ENCODE measurements at places on chromosomes 4 and X. TPM values are rescaled to one million over a fixed set of nuclear protein-coding genes. Genes with fewer than 3 reads are reported as not detected.

Gene ABRAXAS1
- 4.7 TPM for total RNA-seq

Gene PALLD
- 92.1 TPM for total RNA-seq

Gene TMSB15A
- total RNA-seq: 105 TPM

DNA sequence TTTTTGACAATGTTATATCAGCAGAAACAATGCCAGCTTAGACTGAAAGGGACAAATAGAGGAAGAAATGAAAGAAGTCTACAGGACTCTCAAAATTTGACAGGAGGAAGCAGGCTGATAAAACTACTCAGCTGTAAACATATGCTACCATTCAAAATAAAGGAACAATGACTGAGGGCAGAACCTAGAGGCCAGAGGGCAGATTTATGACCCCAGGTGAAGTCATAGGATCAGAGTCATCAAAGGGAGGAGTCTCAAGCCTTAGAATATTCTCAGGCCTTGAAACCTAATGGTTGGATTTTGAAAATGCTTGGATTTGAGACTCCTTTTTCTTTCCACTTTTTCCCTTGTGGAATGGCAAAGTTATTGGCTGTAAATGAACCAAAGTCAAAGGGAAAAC lies 17.0 kb upstream of the SYTL5 start:
- no peak for DNase-seq

GRCh38 chrX:131923614-131924250 lies 99.4 kb upstream of the STK26 start:
- no peak for DNase-seq

DNA sequence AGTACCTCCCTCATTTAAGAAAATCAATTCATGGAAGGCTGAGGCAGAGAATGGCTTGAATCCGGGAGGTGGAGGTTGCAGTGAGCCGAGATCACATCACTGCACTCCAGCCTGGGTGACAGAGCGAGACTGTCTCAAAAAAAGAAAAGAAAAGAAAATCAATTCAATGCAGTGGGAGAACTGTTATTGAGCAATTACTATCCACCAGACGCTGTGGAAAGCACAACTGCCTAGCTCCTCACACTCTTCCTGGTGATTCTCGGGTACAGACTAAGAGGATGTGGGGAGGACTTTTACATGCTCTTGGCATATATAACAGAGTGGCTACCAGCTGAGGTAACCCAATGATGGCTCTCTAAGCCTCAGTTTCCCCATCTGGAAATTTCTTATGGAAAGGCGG lies 2.7 kb upstream of the TMSB4X start:
- no peak for DNase-seq

DNA sequence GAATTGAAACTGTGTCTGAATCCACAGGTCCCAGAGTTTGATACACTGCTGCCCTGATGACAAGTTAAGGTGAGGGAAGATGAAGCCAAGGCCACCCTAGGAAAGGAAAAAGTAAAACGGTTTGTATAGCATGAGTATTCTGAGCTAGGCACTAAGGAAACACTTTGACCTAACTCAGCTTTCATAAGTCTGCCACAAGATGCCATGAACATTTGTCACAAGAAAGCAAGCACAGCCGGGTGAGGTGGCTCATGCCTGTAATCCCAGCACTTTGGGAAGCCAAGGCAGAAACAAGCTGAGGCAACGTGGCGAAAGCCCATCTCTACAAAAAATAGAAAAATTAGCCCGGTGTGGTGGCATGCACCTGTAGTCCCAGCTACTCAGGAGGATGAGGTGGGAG lies 34.2 kb downstream of the ELOVL6 start:
- no peak for DNase-seq

DNA sequence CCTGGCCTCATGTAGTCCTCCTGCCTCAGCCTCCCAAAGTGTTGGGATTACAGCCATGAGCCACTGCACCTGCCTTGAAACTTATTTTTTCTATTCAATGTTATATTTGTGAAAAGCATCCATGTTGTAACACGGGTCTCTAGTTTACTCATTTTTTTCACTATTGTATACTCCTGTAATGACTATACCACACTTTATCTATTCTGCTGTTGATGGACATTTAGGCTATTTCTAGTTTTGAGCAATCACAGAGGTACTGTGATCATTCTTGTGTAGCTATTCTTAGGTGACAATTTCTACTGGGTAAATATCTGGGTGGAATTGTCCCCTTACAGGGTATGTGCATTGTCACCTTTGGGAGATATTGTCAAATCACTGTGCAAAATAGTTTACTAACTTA lies 3.6 kb downstream of the DRP2 start:
- DNase-seq: no peak

GRCh38 chr4:111494971-111495370 lies 650.3 kb upstream of the FAM241A start:
- no peak for DNase-seq

DNA sequence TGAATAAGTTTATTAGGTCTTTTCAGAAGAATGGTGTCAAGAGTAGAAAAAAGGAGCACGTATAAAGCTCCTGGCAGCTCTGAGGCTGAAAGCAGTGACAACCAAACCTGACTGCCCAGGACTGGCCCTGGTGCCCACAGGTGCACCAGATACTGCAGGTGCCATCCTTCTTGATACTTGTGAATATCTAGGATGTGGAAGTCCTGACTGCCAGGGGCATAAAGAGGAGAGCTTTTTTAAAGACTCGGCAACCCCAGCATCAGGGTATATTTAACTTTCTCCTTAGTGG lies 60.7 kb downstream of the TMEM150C start:
- DNase-seq: no peak

- DNase-seq: peak; percentile 86
Observed at GRCh38 chr4:69760455-69760854, at the start of gene SULT1B1. Gene SULT1B1, minus strand, starts transcription at chr4:69760620. Its CDS starts 5,403 bp downstream, at chr4:69755217.

GRCh38 chr4:10944321-10944720 lies 259.8 kb upstream of the CLNK start:
- DNase-seq: no peak
